ENCODE measurements at places on chromosomes 3 and 15.

DNA sequence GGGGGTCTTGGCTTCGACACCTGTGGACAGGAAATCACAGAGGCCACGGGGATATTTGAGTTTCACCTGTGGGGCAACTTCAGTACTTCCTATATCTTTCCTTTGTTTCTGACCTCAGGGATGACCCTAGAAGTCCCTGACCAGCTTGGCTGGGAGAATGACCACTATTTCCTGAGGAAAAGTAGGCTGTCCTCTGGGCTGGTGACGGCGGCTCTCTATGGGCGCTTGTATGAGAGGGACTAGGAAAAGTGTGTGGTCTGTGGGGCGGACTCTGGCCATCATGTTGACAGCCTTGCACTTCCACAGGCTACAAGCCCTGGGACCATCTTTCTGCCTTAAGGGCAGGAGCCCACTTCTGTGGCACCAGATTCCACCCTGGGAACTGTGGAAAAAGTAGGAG, 43.7 kb downstream of the BTD start:
- no peak for DNase-seq

DNA sequence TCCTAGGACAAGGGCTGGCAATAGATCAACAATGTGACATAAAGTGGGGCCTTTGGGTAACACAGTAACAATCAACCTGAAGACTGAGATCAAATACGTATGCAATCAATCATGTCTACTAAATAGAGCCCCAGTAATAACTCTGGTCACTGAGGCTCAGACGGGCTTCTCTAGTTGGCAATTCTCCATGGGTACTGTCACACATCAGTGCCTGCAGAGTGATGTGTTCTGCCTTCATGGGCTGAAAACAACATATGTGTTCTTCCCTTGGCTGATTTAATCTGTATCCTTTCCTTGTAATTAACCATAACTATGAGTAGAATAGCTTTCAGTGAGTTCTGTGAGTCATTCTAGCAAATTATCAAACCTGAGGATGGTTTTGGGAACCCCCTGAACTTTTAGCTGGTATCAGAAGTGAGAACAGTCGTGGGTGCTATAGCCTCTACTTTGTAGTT, 113.6 kb downstream of the TMCO5A start:
- DNase-seq = no peak

- DNase-seq = no peak
Observed at GRCh38 chr3:186333256-186333655, 28.8 kb downstream of the DGKG start.

GRCh38 chr3:20320489-20320888, 134.5 kb upstream of the SGO1 start:
- DNase-seq = no peak

DNA sequence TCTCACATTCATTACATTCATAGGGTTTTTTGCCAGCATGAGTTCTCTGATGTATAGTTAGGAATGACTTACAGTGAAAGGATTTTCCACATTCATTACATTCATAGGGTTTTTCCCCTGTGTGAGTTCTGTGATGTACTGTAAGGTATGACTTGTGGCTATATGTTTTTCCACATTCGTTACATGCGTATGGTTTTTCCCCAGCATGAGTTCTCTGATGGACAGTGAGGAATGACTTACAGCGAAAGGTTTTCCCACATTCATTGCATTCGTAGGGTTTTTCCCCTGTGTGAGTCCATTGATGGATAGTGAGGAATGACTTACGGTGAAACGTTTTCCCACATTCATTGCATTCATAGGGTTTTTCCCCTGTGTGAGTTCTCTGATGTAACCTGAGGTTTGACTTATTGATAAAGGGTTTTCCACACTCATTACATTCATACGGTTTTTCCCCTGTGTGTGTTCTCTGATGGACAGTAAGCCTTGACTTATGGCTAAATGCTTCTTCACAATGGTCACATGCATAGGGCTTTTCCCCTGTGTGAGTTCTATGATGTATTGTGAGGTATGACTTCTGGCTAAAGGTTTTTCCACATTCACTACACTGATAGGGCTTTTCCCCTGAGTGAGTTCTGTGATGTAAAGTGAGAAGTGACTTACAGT, 47.4 kb downstream of the ZNF717 start:
- no peak for DNase-seq

- no peak for DNase-seq
Observed at GRCh38 chr15:33624439-33624838, 313.7 kb downstream of the RYR3 start.

- DNase-seq = no peak
Observed at GRCh38 chr15:68196445-68197169, 8.5 kb downstream of the CALML4 start.

- DNase-seq = no peak
Observed at GRCh38 chr15:60858511-60859070, 370.5 kb downstream of the RORA start.

DNA sequence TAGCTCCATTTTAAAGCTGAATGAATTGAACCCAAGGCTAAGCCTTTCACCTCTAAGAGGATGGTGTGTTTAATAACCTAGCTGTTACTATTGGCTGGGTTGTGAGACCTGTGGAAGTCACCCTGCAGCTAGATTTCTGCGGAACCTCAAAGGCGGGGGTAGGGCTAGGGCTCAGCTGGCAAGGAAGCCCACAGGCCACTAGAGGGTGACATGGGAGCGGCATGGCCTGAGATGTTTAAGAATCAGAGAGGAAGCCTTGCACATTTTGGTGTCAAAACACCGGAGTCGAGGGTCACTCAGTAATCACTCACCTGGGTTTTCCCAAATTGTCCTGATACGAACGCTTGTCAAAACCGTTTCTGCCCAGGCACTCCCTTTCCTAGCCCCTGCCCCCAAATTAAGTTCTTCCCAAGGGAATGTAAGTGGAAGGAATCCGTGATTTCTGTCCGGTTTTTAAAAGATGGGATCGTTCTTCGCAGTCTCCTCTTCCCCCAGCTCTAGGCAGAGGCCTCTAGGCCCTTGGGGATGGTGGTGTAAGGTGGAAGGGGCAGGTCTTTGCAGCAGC, 3.8 kb upstream of the ACAD9 start:
- DNase-seq = no peak

DNA sequence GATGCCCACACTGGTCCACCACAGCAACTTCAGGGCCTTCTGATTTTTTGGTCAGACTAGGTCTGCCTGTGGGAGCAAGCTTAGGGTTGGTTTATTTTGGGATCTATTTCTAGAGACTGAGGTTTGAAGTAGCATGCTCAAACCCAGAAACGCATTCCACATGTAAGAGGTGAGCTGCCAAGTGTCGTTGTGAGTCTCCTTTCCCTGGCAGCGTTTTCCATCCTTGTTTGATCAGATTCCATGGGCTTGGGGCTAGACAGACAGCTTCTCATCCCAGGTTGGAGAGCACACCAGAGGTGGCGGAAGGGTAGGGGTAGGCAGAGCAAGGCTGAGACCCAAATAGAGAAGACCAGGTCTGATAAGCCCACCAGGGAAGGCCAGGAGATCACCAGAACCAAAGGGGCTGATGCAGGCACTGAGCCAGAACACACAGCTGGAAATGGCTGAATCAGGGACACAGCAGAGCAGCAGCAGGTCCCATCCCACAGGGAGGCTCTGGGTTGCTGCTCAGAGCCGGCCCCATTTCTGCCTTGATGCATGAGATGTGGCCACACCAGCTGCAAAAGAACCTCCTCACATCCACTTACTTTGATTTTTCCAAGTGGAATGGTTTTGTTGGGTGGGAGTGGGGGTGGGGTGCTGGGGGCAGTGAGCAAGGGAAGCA, 186.8 kb downstream of the THSD4 start:
- DNase-seq = no peak

- no peak for DNase-seq
Observed at GRCh38 chr3:123809597-123809996, 74.5 kb downstream of the MYLK start.

All from right kidney (tissue), 9 donors.